ENCODE measurements at places on chromosomes 11 and 22.

GRCh38 chr11:104799251-104799650 is 99.0 kb downstream of the CASP12 start:
- DNase-seq, result no peak

- no peak for DNase-seq
These were observed 11.6 kb downstream of the PISD start for GRCh38 chr22:31650391-31650790.

- no peak for DNase-seq
These were observed 300.4 kb downstream of the TMEM135 start for GRCh38 chr11:87338046-87338639.

GRCh38 chr22:34490886-34491285 is 570.6 kb upstream of the LARGE1 start:
- DNase-seq, result no peak

DNA sequence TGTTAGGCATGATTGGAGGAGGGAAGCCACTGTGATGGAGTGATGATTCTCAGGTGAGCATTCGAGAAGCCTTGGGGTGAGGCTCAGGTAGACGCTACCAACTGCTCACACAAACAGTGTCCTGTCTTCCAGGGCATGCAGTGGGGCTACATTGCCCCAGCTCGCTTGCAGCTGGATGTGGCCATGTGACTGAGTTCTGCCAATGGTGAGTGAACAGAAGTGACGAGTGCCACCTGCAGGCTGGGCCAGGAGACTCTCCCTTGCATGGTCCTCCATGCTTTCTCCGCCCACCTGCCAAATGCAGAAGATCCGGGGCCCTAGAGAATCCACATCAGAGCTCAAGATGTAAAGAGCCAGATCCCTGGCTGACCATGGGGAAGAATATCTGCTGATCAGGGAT is 195.9 kb downstream of the BCR start:
- DNase-seq, result no peak

GRCh38 chr22:38657045-38657909 is 839 bp downstream of the CBY1 start:
- no peak for DNase-seq

DNA sequence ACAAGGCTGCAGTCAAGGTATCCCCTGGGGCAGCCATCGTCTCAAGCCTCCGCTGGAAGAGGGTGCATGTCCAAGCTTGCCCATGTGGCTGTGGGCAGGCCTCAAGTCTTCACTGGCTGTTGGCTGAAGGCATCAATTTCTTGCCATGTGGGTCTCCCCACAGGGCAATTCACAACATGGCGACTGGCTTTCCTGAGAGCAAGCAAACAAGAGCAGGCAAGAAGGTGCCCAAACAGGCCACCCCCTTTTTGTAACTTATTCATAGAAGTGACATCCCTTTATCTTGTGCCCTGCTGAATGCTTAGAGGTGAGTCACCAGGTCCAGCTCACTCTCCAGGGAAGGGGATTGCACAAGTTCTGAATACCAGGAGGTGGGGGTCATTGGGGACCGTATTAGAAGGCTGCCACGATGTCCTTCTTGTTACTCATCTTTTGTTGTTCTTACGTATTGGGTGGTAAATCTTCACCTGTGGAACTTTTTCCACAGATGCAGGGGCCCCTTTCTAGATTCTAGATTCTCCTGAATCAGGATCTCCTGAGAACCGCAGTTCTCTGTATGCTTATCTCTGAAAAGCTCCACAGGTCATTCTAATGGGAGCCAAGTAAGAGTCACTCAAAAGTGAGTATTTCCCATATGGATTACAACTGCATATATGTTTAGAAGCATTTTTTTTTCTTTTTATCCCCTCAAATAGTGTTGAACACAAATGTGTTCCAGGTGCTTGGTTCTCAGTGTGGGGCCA is 44.2 kb upstream of the MICAL2 start:
- DNase-seq, result no peak

- DNase-seq, result no peak
These were observed 108.4 kb upstream of the CSNK2A3 start for GRCh38 chr11:11461473-11461872.

GRCh38 chr11:729492-730074 is 17.7 kb upstream of the TALDO1 start:
- no peak for DNase-seq

DNA sequence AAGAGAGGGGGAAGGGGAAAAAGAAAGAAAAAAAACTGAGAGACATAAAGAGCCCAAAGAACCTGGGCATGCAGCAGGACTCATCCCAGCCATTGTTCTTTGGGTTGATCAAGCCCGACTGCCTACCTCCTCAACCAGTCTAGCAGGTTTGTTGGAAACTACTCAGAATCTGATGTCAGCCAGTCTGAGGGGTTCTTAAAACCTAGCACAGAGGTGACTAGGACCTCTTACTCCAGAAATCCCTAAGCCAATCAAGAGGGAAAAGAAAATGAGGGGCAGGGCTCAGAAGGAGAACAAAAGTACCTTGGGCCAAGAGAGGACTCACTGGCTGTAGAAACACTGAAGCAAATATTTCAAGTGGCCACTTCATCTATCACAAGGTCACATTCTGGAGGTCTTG is 228.0 kb downstream of the AASDHPPT start:
- DNase-seq, result no peak

- DNase-seq, result no peak
These were observed 2.9 kb downstream of the YDJC start for GRCh38 chr22:21626735-21627469.

DNA sequence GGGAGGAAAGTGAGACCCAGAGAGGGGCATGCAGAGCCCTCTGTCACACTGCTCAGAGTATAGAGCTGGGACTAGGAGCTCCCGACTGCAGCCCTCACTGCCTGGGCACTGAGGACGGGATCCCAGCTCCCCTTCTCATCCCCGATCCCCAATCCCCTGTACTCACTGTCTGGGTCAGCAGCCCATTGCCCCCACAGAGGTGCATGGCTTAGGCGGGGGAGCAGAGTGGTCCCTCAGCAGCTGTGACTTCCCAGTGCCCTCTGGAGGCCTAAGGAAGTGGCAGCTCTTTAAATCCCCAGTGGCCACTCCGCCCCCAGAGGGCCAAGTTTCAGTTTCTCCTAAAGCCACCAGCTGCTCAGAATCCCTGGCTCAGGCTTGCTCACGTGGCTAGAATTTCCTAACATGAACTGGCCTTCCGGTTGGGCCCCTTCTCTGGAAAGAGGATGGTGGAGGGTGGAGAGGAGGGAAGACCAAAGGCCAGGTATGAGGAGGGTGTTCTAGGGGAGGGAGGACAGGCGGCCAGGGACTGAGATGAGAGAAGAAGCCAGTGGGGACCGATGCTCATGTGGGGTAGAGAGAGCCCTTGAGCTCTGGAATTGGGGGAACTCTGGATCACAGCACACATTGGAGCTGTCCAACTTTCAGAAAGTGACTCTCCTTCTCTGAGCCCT is at the start of gene BATF2:
Gene BATF2, minus strand, starts transcription at position 262 of the 671 bp plus-strand sequence. Its CDS starts 57 bp downstream, at position 205.
- peak; percentile 61 for DNase-seq

DNA sequence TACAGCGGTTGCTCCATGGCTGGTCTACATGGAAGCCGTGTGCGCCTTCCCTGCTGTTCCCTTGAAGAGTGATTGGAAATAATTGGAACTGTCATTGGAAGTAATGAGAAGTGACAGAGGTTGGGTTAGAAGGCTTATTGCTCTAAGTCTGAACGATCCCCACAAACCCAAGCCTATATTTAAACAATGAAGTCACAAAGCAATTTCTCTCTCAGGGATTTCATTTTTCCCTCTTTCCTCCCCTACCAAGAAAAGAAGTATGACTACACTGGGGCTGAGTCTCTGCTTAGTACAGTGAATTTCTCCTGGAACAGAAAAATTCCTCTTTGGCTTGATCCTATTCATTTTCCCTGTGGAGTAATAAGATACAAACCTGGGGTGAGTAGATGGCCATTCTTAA is 7.8 kb downstream of the CLMP start:
- no peak for DNase-seq

GRCh38 chr11:27717801-27718229 is 17.6 kb upstream of the BDNF start:
- no peak for DNase-seq

Measured in NCI-H1092 (cell line).